SJSA1 (cell line): ENCODE measurements at places on chromosomes 1 and 21. TPM values are rescaled to one million over a fixed set of nuclear protein-coding genes. Genes with fewer than 3 reads are reported as not detected.

- H3K4me3 ChIP-seq, result no peak overlapping the region
- no peak for DNase-seq
- H3K27ac ChIP-seq, result peak overlapping the region; percentile 35
- peaks cover 10% of the 10 kb centered on the region for H3K4me1 ChIP-seq
- no peaks in the 10 kb centered on the region for H3K36me3 ChIP-seq
These were observed 8.8 kb upstream of the THEMIS2 start for GRCh38 chr1:27863538-27863915.

- no peak for DNase-seq
- no peak overlapping the region for H3K4me3 ChIP-seq
- peaks cover 79% of the 10 kb centered on the region for H3K36me3 ChIP-seq
- peaks cover 3% of the 10 kb centered on the region; the same call in 1 of the 2 replicates for H3K4me1 ChIP-seq
These were observed 10.3 kb downstream of the ZBED6 start for GRCh38 chr1:203805689-203806088.

DNA sequence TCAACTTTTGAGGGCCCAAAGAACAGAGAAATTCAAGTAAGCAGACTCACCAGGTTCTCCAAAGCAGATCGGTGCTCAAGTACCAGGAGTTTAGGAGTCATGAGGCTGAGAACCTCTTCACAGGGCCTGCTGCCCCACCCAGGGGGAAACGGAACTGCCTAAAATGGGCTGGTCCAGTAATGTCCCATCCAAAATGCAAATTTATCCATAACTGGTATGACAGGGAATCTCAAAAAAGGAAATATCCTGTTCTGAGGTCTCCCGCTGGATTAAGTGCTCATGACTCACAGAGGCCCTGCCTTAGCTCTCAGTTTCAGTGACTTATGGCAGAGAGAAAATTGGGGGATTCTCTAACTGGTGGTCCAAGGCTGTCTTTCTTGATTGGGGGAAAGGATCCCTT is 9.3 kb downstream of the SPRR2G start:
- H3K27ac ChIP-seq, result no peak overlapping the region
- peaks cover 9% of the 10 kb centered on the region; the same call in 1 of the 2 replicates for H3K27me3 ChIP-seq
- DNase-seq, result no peak
- no peaks in the 10 kb centered on the region for H3K36me3 ChIP-seq
- H3K4me3 ChIP-seq, result no peak overlapping the region

DNA sequence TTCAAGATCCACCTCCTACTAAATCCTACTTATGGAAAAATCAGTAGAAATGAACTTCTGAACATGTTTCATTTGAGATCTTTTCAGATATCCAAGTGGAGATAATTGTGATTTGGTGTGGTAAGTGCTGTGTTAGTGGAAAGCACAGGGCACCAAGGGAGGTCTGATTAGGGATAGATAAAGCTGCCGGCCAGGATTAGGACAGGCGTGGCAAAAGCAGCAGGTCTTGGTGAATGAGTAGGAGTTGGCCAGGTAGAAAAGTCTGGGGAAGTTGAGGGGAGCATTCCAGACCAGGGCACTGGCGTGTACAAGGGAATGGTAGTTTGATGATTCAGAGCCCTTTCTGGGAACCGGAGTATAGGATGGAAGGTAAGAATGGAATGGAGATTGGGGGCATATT is 47.8 kb downstream of the AZIN2 start:
- H3K36me3 ChIP-seq, result 0 out of 2 replicates have a peak, but pooled peaks cover 2% of the 10 kb centered on the region
- peak; percentile 5 for DNase-seq
- H3K27ac ChIP-seq, result no peak overlapping the region
- no peaks in the 10 kb centered on the region for H3K27me3 ChIP-seq
- no peak overlapping the region for H3K4me3 ChIP-seq

GRCh38 chr1:167136191-167136614 is 42.3 kb downstream of the STYXL2 start:
- no peaks in the 10 kb centered on the region for H3K36me3 ChIP-seq
- peak; percentile 7 for DNase-seq
- H3K4me1 ChIP-seq, result no peaks in the 10 kb centered on the region
- H3K4me3 ChIP-seq, result no peak overlapping the region

- no peaks in the 10 kb centered on the region for H3K4me1 ChIP-seq
- no peaks in the 10 kb centered on the region for H3K27me3 ChIP-seq
- no peak overlapping the region for H3K27ac ChIP-seq
- H3K4me3 ChIP-seq, result no peak overlapping the region
- H3K36me3 ChIP-seq, result no peaks in the 10 kb centered on the region
- DNase-seq, result no peak
These were observed 469.8 kb downstream of the DSCAM start for GRCh38 chr21:40377135-40377534.

DNA sequence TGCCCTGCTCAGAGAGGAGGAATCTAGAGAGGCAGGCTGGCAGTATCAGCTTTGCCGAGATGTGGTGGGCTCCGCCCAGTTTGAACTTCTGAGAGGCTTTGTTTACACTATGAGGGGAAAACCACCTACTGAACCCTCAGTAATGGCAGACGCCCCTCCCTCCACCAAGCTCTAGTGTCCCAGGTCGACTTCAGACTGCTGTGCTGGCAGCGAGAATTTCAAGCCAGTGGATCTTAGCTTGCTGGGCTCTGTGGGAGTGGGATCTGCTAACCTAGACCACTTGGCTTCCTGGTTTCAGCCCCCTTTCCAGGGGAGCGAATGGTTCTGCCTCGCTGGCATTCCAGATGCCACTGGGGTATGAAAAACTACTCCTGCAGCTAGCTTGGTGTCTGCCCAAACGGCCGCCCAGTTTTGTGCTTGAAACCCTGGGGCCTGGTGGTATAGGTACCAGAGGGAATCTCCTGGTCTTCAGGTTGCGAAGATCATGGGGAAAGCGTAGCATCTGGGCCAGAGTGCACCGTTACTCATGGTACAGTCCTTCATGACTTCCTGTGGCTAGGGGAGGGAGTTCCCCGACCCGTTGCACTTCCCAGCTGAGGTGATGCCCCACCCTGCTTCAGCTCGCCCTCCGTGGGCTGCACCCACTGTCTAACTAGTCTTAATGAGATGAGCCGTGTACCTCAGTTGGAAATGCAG is 43.6 kb downstream of the C21orf91 start:
- H3K4me1 ChIP-seq, result no peaks in the 10 kb centered on the region
- H3K27me3 ChIP-seq, result no peaks in the 10 kb centered on the region
- H3K4me3 ChIP-seq, result no peak overlapping the region
- no peaks in the 10 kb centered on the region for H3K36me3 ChIP-seq
- DNase-seq, result no peak

DNA sequence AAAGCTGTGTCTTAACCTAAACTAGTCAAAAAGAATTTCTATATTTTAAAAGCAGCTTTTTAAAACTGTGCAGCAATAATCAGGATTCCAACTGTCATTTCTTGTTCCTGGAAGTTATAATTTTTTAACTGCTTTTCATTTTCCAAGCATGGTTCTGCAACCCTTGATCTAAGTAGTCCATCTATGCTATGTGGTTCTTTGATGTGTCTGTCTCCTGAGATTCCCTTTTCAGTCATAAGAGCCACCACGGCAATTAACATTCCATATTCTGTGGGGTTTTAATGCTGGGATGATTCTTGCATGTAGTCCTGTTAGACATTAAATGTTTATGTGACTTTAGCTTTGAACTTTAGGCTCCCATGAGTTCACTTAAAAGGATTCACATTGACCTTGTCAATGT is 220.4 kb downstream of the TPR start:
- peak overlapping the region; percentile 46 for H3K27ac ChIP-seq
- H3K4me1 ChIP-seq, result peaks cover 45% of the 10 kb centered on the region
- no peak for DNase-seq

- no peaks in the 10 kb centered on the region for H3K36me3 ChIP-seq
- no peak overlapping the region for H3K27ac ChIP-seq
- DNase-seq, result no peak
- no peaks in the 10 kb centered on the region for H3K4me1 ChIP-seq
These were observed 8.6 kb downstream of the CDC14A start for GRCh38 chr1:100360790-100361510.

- H3K4me1 ChIP-seq, result no peaks in the 10 kb centered on the region
- no peaks in the 10 kb centered on the region for H3K36me3 ChIP-seq
- DNase-seq, result no peak
- H3K27ac ChIP-seq, result no peak overlapping the region
- H3K4me3 ChIP-seq, result no peak overlapping the region
These were observed 9.0 kb upstream of the ZBTB21 start for GRCh38 chr21:42019101-42019605.

DNA sequence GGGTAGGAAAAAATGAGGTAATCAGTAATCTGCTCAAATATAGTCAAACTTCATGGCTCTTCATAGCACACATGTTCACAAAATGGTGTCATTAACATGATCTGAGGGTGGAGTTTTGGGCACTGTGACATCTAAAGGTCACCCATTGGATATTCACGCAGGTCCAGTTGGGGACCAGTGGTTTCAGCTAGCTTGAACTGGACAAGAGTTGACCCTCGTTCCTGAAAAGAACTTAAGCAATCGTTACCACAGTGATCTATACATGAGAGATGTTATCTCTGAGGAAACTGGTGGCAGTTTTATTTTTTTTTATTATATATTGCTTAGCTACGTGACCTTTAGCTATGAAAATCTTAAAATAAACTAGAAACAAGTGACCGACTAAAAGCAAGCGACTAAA is 3.0 kb upstream of the OR2C3 start:
- DNase-seq, result no peak
- H3K36me3 ChIP-seq, result no peaks in the 10 kb centered on the region
- no peak overlapping the region for H3K27ac ChIP-seq
- H3K4me1 ChIP-seq, result no peaks in the 10 kb centered on the region

DNA sequence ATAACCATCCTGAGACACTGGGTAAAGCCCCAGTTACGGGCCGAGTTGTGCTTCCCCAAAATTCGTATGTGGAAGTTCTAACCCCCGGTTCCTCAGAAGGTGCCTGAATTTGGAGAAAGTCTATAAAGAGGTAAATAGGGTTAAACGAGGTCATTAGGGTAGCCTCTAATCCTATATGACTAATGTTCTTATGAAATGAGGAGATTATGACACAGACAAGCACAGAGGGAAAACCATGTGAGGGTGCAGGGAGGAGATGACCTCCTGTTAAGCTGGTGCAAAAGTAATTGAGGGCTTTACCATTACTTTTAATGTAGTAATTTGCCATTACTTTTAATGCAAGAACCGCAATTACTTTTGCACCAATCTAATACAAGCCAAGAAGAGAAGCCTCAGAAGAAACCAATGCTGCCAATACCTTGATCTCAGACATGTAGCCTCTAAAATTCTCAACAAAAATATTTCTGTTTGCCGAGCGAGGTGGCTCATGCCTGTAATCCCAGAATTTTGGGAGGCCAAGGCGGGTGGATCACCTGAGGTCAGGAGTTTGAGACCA is 260.8 kb downstream of the GPATCH2 start:
- no peak overlapping the region for H3K27ac ChIP-seq
- no peak overlapping the region for H3K4me3 ChIP-seq
- H3K36me3 ChIP-seq, result no peaks in the 10 kb centered on the region
- H3K4me1 ChIP-seq, result no peaks in the 10 kb centered on the region

DNA sequence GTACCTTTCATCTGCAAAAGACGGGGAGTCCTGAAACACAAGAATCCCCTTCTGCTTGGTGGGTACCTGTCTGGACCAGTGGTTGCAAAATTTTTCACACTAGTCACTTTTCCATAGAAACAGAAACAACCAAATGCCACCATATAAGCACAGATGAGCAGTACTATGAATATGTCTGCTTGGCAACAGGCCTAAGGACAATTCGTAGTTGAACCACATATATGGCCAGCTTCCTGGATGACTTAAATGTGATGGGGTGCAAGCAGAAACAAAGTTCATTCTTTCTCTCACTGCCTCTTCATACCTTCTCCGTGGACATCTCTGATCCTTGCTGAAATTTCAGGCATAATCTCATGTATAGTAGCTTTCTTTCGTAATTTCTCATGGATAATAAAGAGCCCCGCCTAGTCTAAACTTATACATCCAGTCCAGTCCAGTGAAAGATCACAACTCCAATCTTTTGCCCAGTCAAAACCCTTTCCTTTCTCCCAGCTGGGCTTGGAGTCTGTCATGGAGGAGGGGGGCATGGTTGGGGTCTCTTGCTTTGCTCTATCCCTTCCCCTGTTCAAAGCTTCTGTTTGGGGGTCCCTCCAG is 7.0 kb downstream of the FCAMR start:
- H3K27ac ChIP-seq, result no peak overlapping the region
- DNase-seq, result no peak
- H3K36me3 ChIP-seq, result no peaks in the 10 kb centered on the region

Gene SNRNP40
- total RNA-seq, result 80.0 and 139 TPM in 2 replicates

Gene SPATA45
- not detected in 2 replicates for total RNA-seq

Gene MYOG
- not detected in 2 replicates for total RNA-seq

Gene HPCA
- not detected in 2 replicates for total RNA-seq

Gene ENSA
- total RNA-seq, result 121 and 160 TPM in 2 replicates

Gene NPR1
- total RNA-seq, result 0.05 TPM in 1 of 2 replicates, not detected in the other

Gene OR2L2
- not detected in 2 replicates for total RNA-seq
